GM03348 (cell line): ENCODE measurements at places on chromosomes 5 and 9.
A peak's percentile ranks its signal among the peaks of the same experiment; 100 is the strongest.

GRCh38 chr9:22216730-22217172 lies 207.6 kb upstream of the CDKN2B start:
- no peak for DNase-seq

DNA sequence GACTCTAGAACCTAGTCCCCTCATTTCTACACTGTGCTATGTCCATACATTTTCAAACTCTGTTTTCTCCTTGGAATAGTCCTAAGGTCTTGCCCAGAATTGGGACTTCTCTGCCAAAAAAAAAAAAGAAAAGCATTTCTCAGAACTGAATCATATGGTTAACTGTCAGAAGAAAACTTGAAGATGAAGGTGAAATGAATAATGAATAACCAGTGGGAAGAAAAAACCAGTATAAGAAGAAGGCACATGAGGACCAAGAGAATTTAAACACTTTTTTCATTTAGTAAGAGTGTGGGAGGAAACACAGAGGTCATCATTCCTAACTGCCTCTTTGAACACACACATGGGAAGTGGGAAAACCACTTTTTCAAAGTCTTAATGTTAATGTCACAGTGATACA lies 197.7 kb downstream of the PRELID2 start:
- peak; percentile 31 for DNase-seq

GRCh38 chr5:121430538-121430937 lies 421.1 kb upstream of the FTMT start:
- no peak for DNase-seq

DNA sequence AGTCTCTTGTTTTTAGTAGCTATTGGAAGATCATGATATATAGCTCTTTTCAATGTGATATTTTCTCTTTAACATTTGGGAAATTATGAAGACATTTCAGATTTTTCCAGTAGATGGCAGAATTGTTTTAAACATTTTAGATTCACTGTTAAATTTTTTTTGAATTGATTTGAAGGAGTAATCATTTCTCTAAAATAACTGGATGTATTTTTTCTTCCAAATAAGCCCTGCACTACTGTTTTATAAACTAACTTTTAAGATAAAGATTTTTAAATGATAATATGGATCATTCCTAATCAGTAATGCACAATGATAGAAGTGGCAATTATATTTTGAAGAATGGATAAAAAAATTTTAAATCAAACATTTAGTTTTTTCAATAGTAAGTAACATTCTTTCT lies 14.2 kb downstream of the NDUFAF2 start:
- DNase-seq, result peak; percentile 21

GRCh38 chr5:132406144-132406783 lies 36.8 kb downstream of the SLC22A5 start:
- DNase-seq, result no peak

DNA sequence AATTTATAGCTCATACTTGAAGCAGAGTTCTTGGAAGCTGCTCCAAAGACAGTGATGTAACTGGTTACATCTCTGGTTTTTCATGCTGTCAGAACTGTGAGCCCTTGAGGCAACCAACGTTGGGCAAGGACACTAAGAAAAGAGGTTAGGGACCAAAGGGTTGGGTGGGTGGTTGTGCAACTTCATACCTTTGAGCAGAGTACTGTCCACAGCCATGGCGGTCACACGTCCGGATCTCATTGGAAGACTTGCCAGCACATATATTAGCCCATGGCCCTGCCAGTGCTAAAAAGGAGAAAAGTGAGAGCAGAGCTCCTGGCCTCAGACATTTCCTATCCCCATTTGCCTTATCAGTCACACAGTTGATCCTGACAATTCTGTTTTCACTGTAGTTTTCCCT lies 2.1 kb downstream of the LECT2 start:
- DNase-seq, result no peak

GRCh38 chr5:149410721-149411432 lies 31.8 kb upstream of the IL17B start:
- no peak for DNase-seq

GRCh38 chr5:14421851-14422250 lies 159.7 kb upstream of the OTULINL start:
- DNase-seq, result no peak

GRCh38 chr5:150015415-150015814 lies 14.9 kb downstream of the HMGXB3 start:
- DNase-seq, result no peak

GRCh38 chr9:21688108-21689102 lies 114.0 kb upstream of the MTAP start:
- DNase-seq, result peak; percentile 72

GRCh38 chr9:138025908-138026307 lies 148.3 kb downstream of the CACNA1B start:
- no peak for DNase-seq

DNA sequence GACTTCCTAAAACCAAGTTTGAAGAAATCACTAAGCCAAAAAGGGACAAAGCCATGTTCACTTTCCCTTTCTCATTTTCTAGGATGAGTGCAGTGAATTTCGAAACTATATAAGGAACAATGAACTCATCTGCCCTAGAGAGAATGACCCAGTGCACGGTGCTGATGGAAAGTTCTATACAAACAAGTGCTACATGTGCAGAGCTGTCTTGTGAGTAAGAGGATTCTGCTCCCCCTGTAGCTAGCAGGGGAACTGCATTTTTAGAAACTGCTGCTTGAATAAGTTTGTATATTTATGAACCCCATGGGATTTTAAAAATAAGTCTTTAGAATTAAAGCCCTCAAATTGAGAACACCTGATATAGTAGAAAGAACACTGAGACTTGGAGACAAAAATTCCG lies 42.7 kb upstream of the SPINK14 start:
- peak; percentile 6 for DNase-seq

- DNase-seq, result no peak
These were observed 20.1 kb downstream of the SLC35D2 start for GRCh38 chr9:96363175-96363967.

DNA sequence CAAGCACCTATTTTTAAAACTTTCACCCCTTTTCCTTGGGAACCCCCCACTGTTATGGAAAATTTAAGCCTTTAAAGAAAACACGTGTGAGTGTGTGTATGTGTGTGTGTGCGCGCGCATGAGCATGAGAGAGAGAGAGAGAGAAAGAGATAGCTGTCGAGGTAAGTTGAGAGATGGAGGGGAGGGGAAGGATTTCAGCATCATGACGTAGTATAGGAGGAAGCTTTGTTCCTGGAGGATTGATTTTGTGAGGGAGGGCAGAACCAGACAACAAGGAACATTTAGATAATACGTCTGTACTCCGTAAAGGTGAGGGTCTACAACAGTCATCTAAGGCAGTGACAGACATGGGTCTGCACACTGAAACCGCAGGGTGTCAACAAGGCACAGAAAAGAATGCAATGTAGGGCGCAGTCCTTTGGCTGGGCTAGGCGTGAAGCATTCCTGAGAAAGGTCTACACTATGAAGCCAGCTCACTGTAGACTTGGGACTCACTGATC lies 227.7 kb downstream of the SMARCA2 start:
- DNase-seq, result no peak

DNA sequence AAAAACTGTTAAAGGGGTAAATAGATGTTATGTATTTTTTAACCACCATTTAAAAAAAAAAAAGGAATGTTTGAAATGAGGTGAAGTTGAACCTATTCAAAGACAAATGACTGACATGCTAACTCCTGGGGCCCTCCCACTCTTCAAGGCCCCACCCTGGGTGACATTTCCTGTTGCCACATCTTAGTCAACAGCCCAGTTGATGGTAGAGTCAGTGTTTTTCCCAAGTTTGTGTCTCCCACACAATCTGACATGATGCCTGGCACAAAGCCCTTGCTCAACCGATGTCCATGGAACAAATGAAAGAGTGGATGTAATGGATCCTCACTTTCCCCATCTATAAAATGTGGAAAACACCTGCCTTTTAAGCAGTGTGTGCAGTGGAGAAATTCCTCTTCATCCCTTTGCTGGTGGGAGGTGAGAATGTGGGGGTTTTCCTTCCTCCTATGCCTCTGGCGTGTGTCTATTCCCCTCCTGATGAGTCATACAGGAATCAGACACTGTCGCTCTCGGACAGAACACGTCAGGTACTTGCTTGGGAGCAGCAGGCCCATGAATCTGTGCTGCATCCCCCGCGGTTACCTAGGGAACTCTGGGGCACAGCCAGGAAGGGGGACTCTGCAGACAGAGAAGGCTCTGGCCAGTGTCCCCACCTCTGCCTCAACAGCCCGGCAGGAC lies 13.7 kb upstream of the ADRA1B start:
- no peak for DNase-seq

DNA sequence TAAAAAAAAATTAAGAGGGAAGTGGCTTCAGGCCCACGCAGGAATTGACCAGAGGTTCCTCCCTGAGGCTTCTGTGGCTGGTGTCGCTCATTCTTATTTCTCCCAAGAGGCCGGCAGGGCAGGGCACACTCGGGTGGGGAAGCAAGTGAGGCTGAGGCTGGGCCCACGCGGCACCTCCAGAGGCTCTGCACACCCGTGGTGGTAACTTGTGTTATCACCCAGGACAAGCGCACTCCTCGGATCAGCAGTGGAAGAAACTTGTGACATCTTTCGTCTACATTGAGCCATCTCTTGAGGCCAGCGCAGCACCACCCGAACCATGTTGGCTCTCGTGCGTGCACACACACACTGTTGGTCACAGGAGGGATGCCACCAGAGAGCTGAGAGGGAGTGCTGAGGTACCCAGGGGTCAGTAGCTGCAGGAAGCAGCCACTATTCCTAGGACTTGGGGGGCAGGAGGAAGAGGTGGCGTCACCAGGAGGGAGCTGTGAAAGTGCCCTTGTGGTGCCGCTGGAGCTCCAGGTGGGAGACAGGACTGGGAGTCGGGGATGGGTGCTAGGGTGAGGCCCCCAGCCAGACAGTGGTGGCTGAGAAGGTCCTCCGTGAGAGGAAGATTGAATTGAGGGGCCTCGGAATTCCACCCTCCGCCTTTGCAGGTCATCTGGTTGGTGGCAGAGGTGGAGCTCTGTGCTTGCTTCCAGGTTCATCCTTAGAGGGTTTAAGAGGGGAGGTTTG lies 6.4 kb downstream of the NDUFS6 start:
- no peak for DNase-seq

- no peak for DNase-seq
These were observed 40.3 kb downstream of the JAK2 start for GRCh38 chr9:5025416-5025815.

- DNase-seq, result no peak
These were observed 82.4 kb downstream of the FREM1 start for GRCh38 chr9:14827805-14828204.

DNA sequence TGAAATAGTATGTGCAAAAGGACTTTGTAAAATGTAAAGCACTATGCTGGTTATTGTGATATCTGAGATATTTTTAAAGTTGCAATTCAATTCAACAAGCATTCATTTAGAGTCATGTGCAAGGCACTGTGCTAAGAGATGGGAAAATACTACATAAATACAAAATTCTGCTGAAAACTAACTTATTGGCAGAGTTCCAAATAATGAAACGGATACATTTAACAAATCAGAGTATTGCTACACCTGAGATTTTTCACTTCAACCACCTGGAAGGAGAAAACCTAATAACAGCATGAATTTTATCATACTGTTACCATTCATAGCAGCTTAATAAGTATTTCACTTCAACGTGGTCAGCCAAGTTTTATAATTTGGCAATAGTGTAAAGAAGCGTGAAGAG lies 6.1 kb upstream of the CTNNAL1 start:
- no peak for DNase-seq

- no peak for DNase-seq
These were observed 24.1 kb downstream of the AHRR start for GRCh38 chr5:345404-346195.

DNA sequence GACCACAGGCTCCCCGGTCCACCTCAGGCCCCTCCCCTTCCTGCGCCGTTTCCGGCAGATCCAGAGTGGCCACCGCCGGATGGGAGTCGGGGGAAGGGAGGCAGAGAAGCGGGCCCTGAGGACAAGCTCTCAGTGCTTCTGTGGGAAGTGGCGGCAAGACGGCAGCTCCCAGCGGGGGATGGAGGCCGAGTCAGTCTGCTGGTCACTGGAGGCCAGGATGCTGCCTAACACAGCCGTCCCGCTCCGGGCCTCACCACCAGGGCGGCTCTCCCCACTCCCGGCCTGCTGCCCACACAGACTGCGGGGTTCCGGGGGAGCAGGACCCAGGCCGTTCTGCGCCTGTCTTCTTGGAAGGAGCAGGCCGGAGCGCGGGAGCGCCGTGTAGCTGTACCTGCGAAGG lies 31.4 kb downstream of the FXN start:
- no peak for DNase-seq

GRCh38 chr5:154514331-154514730 lies 36.3 kb upstream of the HAND1 start:
- DNase-seq, result no peak

DNA sequence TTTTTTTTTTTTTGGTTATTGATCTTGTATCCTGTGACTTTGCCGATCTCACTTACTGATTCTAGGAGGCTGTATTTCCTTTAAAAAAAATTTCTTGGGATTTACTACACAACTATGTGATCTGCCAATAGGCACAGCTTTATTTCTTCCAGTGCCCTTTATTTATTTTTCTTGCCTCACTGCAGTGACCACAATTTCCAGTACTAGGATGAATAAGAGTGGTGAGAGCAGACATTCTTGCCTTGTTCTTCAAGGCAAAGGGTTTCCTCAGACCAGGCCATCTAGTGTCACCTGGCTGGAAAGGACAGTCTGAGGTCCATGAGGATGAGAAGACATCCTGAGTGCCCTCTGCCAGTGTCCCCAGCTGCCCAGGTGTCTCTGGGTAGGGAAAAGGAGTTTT lies 265.4 kb downstream of the SPOCK1 start:
- DNase-seq, result no peak

DNA sequence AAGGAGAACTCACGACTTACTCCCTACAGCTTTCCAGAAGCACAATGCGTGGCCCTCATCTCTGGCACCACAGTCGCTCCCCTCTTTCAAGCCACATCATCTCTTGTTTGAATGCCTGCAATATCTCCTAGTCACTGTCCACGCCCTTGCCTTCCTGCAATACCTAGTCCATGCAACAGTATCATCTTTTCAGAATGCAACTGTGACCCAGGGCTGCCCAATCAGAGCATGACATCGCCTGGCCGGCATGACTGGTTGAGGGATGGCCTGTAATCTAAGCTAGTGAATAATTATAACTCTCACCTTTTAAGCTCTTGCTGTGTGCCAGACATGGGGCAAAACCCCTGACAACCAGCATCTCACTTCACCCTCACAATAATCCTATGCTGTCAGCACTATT lies 52.5 kb upstream of the CPEB4 start:
- DNase-seq, result no peak

DNA sequence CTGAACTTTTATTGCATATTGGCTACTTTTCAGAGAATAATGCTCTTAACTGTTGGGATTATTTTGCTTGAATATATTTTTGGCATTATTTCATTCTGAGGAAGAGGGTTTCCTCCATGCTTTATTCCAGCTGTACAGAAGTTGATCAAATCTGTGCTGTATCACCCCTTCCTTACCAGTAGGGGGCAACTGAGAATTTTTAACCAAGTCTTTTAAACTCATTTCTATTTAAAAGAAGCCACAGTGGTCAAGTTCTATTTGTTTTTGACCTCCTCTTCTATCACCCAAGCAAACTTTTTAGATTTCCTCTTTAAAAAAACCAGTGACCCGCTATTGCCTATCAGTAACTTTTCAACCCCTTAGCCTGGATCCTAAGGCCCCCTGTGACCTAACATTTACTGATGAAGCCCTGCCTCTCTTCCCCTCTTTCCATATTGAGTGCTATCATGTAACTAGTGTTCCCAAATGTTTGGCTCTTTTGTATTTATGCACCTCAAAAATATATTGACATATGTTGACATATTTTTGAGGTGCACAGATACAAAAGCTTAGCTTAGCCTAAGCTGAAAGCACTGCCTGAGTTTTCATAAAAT lies 80.6 kb downstream of the FBXO4 start:
- peak; percentile 39 for DNase-seq
